ENCODE measurements at places on chromosomes 11 and 22.

- no peak for DNase-seq
Measured at GRCh38 chr11:118666371-118666770, 13.1 kb downstream of the TREH start.

- DNase-seq: no peak
Measured at GRCh38 chr11:50188040-50188439, 155.4 kb downstream of the OR4C45 start.

- DNase-seq: no peak
Measured at GRCh38 chr22:42296381-42296853, 26.0 kb upstream of the TCF20 start.

DNA sequence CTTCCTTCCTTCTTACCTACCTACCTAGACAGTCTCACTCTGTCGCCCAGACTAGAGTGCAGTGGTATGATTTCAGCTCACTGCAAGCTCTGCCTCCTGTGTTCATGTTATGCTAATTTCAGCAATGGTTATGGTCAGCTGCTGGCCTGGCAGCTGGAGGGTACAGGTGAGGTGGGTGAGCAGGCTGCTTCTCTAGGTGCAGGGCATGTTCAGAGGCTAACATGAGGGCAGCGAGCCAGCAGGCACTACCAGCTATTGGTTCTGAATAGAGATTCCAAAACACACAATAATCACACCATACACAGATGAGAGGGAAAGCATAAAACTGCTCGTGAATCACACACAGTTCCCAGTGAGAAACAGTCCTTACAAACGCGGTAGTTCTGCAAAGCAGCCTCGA, 48.7 kb upstream of the RFPL3 start:
- DNase-seq: no peak

- DNase-seq: no peak
Measured at GRCh38 chr11:65742353-65742752, 21.8 kb upstream of the RNASEH2C start.

- DNase-seq: no peak
Measured at GRCh38 chr22:32646476-32646875, 155.0 kb upstream of the TIMP3 start.

DNA sequence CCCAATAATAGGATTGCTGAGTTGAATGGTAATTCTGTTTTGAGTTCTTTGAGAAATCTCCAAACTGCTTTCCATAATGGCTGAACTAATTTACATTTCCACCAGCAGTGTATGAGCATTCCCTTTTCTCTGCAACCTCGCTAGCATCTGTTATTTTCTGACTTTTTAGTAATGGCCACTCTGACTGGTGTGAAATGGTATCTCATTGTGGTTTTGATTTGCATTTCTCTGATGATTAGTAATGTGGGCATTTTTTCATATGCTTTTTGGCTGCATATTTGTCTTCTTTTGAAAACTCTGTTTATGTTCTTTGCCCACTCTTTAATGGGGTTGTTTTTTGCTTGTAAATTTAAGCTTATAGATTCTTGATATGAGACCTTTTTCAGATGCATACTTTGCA, 97.4 kb downstream of the FDX1 start:
- no peak for DNase-seq

DNA sequence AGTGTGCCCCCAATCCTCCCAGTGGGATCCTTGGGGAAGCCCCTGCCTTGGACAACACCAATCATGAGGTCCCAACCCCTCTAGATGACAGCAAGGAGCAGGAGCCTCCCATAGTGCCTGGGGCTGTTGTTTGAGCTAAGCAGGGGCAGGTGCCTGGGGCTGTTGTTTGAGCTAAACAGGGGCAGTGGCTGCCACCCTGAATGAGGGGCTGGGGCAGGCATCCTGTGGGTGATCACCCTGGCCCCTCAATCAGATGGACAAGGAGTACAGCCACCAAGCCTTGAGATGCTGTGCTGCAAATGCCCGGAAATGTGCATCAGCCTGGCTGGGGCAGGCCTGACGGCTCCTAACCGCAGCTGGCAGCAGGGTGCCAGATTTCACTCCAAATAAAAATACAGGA, 66.7 kb downstream of the MYEOV start:
- no peak for DNase-seq

GRCh38 chr11:82229341-82229740, 504.3 kb downstream of the FAM181B start:
- no peak for DNase-seq

GRCh38 chr11:35780951-35781860, 118.6 kb downstream of the TRIM44 start:
- no peak for DNase-seq

- DNase-seq: no peak
Measured at GRCh38 chr11:688681-689080, 6.3 kb downstream of the DEAF1 start.

DNA sequence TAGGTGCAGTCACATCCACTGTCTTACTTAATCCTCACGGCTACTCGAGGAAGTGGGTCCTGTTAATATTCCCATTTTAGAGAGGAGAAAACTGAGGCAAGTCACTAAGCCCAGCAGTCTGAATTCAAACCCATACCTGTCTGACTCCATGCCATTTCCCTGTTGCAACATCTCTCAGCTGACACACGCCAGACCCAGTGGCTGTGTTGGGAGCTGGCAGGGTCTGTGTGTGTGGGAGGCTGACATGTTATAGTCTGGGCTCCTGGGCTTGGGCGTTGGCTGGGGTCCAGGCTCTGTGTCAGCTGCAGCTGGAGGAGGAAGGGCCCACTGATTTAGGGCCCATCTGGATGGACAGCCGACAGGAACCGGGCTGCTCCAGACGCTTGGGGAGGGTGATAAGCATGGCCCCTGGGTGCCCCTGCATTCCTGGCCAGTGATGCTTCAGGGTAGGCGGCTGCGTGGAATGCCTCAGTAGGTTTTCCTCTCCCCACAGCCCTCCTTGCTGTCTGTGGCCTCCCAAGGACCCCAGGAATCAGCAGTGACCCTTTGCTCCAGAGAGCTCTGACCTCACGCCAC, 562.5 kb downstream of the MN1 start:
- peak; percentile 57 for DNase-seq

- no peak for DNase-seq
Measured at GRCh38 chr11:128968916-128969315, 26.2 kb upstream of the TP53AIP1 start.

All from SW 1271 (cell line).